ENCODE measurements at places on chromosomes 5 and 9. TPM values are rescaled to one million over a fixed set of nuclear protein-coding genes. Genes with fewer than 3 reads are reported as not detected.
A peak's percentile ranks its signal among the peaks of the same experiment; 100 is the strongest.

- no peak for DNase-seq
Measured at GRCh38 chr9:124558777-124559470, 51.7 kb upstream of the NR5A1 start.

GRCh38 chr5:174511714-174512253 lies 212.6 kb upstream of the MSX2 start:
- DNase-seq = peak; percentile 62

The LTC4S gene
- total RNA-seq = 2.4 TPM

The GDNF gene
- not detected for total RNA-seq

The SLCO6A1 gene
- total RNA-seq = not detected

DNA sequence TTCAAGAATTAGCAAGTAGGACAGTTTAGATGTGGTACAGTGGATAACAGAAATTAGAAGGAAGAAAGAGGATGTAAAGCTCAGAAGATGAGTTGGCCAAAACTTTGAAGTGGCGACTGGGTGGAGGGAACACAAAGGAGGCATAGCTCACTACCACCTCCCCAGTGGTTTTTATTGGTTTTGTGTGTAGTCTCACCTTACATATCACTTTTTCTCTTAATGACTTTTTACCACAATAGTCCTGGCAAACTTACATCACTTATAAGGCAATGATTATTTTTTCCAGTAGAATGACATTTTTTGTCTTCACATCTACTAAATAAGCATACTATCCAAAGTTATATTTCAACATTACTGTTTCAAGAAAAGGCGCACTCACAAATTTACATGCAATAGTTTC lies 49.2 kb upstream of the FBN2 start:
- DNase-seq = no peak

The SPATA31E1 gene
- total RNA-seq = not detected

DNA sequence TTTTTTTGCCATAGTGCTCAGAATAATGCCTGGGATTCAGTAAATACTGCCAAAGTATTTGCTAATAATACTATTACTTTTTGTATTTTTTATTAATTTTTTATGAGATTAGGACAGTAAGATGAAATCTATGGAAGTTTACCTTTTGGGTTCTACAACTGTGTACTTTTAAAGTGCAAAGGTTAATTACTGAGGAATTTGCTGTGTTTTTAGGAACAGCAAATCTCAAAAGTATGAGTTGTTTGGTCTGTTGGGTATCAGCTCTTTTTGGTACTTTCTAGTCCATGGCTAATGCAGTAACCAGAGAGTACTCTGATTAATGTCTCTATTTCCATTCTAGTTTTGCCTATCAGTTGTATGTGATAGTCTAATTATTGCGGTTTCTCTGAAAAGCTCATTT lies 5.1 kb downstream of the HSPA4 start:
- no peak for DNase-seq

The PIP5KL1 gene
- 3.8 TPM for total RNA-seq

DNA sequence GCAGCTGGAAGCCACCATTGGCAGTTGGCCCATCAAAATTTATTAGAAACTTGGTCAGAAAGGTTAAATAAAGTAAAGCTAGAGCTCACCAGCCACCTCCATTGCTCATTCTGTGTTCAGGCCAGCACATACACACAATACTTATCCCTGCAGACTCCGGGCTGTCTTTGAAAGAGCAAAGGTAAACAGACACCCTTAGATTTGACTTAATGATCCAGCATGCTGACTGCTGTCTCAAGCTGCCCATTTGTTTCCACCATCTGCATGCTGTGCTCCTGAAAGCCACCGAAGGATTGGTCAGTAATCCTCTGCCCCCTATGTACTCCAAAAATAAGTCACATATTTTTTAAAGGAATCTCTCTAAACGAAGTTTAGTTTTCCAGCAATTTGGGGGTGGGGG lies 1059.8 kb upstream of the DMAC1 start:
- no peak for DNase-seq

The IFNA13 gene
- not detected for total RNA-seq

- no peak for DNase-seq
Measured at GRCh38 chr9:33472171-33472880, 1.4 kb downstream of the NOL6 start.

GRCh38 chr5:142689081-142689480 lies 3.2 kb upstream of the FGF1 start:
- no peak for DNase-seq

The OGN gene
- total RNA-seq = not detected

- DNase-seq = no peak
Measured at GRCh38 chr5:31270396-31270795, 76.9 kb downstream of the CDH6 start.

The TAS2R1 gene
- 0.82 TPM for total RNA-seq

GRCh38 chr9:71755869-71756268 lies 12.4 kb downstream of the CEMIP2 start:
- DNase-seq = no peak

DNA sequence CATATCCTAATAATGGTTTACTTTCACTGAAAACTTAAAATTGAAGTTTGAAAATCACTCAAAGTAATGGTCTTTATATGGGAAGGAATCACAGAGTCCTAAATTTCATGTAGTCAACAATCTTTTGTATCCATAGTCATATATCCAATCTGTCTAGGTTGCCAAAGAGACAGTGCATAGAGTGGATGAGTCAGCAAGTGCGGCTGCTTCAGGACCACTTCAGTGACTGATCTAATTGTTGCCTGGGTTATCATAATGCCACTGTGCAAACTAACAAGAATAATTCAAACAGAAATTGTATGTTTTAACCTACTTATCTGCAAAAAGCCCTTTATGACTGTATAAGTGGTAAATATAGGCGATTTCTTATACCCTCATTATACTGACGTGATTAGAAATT lies 211.3 kb upstream of the PRR16 start:
- DNase-seq = no peak

DNA sequence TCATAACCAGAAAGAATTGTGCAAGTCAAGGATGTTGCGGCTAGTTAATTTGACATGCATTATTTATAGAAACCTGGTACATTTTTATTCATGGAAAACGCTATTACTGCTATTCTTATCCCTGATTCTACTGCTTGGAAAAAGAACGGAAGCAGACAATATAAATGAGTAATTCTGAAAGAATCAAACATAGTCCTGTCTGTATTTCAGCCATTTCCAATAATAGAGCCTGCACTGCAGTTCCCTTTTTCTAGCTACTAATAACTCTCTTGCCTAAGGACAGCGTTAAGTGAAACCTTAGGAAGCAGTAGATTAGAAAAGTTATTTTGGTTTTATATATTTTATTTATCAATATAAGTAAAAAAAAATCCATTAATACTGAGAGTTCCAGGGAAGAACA lies 414.9 kb downstream of the CYLC2 start:
- DNase-seq = no peak
